Stomach (tissue), 19 donors: ENCODE measurements at places on chromosomes 12 and 14. TPM values are rescaled to one million over a fixed set of nuclear protein-coding genes. Genes with fewer than 3 reads are reported as not detected.

DNA sequence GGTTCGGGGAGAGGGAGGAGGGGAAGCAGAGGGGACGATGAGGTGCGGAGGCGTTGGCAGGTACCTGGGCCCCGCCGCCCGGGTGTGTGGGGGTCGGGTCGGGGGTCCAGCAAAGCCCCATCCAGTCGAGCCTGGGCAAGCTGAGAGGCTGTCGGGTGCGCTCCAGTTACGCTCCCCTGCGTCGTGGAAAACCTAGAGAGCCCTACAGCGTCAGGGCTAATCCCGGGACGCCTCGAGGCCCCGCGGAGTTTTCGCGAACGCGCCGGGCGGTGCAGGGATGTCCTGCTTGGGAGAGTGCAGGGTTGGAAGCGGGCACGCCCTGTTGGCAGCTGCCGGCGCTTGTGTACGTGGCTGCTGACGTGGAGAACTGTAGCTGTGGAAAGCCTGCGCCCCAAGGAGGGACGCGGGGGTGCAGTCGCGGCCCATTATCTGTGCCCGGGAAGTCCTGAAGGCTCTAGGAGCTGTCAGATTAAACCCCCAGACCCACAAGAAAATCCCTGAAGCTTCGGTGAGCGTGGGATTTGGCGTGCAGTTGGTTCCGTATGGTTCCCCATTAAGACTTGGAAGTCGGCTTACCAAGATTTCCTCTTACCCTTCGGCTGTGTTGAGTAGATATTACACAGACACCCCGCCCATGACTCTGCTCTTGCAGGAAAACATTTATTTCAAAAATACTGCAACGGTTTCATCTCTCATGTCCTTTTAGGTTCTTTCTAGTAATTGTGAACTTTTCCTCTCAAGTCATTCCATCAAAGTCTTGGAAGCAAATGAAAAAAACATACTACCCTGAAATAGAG, 11.3 kb upstream of the SLC38A2 start:
- peak; percentile 94 for DNase-seq

DNA sequence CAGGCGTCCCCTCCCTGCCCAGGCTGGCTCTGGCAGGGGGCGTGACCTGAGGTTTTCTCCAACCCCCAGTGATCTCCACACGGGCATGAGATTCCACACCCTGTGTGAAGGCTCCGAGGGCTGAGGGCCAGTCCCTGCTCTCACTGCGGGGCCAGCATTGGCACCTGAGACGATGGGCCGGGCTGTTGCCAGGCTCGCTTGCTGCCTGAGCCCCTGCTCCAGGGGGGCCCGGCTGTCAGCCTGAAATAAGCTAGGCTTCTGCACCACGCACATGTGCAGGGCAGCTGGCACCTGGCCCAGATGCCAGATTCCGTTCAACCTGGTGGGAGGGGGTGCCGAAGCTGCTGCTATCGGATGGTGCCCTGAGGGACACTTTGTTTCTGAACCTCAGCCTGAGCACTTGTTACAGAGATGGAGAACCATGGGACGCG, 196.5 kb upstream of the PRMT8 start:
- peak; percentile 57 for DNase-seq

The ATXN2 gene
- polyA plus RNA-seq: 11.1 TPM

GRCh38 chr12:93361151-93361919, 16.4 kb upstream of the NUDT4 start:
- peak; percentile 19 for DNase-seq

DNA sequence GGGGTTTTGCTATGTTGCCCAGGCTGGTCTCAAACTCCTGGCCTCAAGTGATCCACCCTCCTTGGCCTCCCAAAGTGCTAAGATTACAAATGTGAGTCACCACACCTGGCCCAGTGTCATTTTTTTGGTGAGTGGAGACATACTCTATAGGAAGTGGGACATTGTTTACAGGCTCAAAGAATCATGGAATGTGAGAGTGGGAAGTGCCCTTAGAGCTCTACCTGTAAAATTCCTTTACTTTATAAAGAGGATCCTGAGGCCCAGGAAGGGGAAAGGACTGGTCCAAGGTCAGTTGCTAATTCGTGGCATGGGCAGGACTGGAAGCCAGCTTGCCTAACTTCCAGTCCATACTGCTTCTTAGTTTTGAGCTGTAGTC, 8.7 kb upstream of the ADCK1 start:
- no peak for DNase-seq
